ENCODE measurements at places on chromosomes 3 and 15. TPM values are rescaled to one million over a fixed set of nuclear protein-coding genes. Genes with fewer than 3 reads are reported as not detected.

The HEG1 gene
- 128 TPM for total RNA-seq

The CPEB1 gene
- 36.4 TPM for total RNA-seq

The CLDN18 gene
- under 0.01 TPM for total RNA-seq

The GPR149 gene
- total RNA-seq: not detected

The FETUB gene
- total RNA-seq: not detected

The ALDH1A2 gene
- total RNA-seq: 13.7 TPM

The USP13 gene
- 11.8 TPM for total RNA-seq

The WDR93 gene
- 0.32 TPM for total RNA-seq

The LSAMP gene
- total RNA-seq: 3.2 TPM

The PLSCR2 gene
- not detected for total RNA-seq

The C2CD4B gene
- total RNA-seq: not detected

The HGD gene
- 0.13 TPM for total RNA-seq

The SCAP gene
- total RNA-seq: 50.5 TPM

The SLC15A2 gene
- 0.13 TPM for total RNA-seq

Measured in articular chondrocyte of knee joint (primary cell).